ENCODE measurements at places on chromosomes 3 and 15.

DNA sequence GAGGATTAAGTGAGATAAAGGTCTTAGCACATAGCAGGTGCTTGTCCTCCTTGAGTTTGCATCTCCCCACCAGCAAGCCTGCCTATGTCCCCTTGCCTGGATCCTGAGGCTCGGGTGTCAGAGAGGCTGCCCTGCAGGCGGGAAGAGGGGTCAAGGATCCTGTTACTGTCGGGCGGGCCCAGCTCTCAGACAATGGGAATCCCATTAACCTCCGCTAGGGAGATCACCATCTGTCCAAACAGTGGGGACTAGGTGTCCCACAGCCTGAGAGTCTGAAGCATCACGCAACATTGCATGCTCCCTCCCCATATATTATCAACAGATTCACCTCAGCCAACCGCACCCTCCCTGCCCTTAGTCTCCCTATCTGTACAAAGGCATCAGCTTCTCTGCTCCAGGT, 151.4 kb downstream of the FBLN2 start:
- no peak for DNase-seq

DNA sequence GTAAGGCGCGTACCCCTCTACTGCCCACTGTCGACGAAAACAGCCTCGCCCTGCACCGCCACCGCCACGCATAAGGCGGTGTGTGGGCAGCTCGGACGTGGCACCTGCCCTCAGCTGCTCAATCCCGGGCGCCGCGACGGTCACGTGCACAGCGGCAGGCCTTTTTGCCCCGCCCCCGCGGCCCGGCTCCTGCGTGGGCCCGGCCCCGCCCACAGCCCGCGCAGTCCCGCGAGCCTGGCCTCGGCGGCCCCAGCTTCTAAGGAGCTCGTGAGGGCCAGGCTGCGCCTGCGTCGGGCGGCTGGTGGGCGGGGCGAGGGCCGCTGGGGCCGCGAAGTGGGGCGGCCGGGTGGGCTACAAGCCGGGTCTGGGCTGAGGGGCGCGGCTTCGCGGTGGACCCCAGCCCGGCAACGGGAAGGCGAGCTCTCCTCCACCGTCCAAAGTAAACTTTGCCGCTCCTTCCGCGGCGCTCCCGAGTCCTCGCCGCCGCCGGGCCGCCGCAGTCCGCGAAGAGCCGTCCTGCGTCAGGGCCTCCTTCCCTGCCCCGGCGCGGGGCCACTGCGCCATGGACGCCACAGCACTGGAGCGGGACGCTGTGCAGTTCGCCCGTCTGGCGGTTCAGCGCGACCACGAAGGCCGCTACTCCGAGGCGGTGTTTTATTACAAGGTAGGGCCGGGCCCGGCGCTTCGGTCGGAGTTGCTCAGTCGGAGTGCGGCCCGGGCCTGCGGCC, at the start of gene CAPN7:
Gene CAPN7, plus strand, starts transcription at position 313 of the 728 bp plus-strand sequence. Its CDS starts 250 bp downstream, at position 563.
- DNase-seq = peak; percentile 96

- no peak for DNase-seq
These were observed 84.9 kb downstream of the TBC1D2B start for GRCh38 chr15:77992356-77993222.

- no peak for DNase-seq
These were observed 7.6 kb downstream of the RTP2 start for GRCh38 chr3:187694801-187695200.

DNA sequence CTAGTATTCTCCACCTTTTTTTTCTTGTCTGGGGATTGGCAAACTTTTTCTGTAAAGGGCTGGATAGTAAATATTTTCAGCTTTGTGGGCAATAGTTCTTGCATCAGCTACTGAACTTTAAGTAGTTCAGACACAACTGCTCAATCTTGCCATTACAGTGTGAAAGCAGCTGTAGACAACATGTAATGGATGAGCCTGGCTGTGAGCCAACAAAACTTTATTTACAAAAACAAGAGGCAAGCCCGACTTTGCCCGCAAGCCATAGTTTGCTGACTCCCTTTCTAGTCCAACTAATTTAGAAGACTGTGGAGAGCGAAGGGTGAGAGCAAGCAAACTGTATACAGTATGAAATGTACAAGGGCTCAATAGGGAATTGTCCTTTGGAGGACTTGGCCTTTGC, 6.2 kb downstream of the FRMD4B start:
- no peak for DNase-seq

DNA sequence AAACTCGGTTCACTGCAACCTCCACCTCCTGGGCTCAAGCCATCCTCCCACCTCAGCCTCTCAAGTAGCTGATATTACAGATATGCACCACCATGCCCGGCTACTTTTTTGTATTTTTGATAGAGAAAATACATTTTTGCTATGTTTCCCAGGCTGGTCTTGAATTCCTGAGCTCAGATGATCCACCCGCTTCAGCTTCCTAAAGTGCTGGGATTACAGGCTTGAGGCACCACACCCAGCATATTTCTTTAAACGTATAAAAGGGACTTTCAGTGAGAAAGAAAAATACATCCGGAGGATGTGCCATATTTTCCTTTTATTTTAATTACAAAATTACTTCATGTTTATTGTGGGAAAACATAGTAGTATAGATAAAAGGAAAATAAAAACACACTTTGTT, 55.2 kb downstream of the RPL39L start:
- no peak for DNase-seq

- no peak for DNase-seq
These were observed 12.4 kb upstream of the TOP2B start for GRCh38 chr3:25677121-25677520.

GRCh38 chr15:71791975-71792374, 18.4 kb upstream of the NR2E3 start:
- DNase-seq = no peak
